CD4-positive, alpha-beta T cell treated with Interleukin-1 beta for 1 hour (primary cell): ENCODE measurements at places on chromosomes 3 and 15.

GRCh38 chr3:162973428-162973917 is 1476.9 kb downstream of the OTOL1 start:
- no peak for DNase-seq

DNA sequence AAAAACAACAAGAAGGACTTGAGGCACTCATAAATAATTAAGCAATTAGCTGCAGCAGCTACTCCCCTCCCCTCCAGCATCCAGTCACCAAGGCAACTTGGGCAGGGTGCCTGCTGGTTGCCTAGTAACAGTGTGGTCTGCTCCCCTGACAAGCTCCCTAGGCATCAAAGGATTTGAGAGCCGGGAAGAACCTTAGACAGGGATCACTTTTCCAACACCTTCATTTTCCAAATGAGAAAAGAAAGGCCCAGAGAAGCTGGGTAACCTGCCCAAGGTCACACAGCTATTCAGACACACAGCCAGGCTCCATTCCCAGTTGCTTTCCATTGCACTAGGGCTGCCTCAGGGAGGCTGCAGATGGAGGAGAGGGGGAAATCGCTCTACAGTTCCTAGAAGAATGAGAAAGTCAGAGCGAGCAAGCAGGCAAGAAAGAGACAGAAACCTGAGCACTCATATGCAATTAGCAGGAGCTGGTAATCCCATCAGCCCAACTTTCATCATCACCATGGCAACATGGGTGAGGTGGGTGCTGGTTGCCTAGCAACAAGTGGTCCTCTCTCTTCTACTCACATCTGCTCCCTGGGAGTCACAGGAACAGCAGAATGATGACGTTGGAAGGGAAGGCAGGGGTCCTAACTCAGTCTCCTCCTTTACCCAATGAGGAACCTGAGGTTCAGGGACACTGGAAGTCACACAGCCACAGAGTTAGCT is 3.6 kb upstream of the EIF4E3 start:
- DNase-seq: no peak

DNA sequence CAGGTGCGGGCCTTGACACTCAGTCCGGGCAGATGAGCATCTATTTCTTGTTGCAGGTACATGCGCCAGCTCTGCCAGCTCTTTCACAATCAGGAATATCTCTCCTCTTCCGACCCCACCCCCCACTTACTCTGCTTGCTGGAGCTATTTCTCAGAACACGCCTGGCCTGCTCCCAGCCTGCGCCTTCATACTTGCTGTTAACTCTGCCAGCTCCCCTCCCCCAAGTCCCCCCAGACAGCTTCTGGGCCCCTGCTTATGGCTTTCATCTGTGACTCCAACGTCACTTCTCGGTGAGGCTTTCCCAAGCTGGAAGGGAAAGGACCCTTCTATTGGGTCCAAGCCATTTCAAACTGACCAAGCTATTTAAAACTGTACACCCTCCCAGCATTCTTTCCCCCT is 15.2 kb downstream of the MAGEF1 start:
- DNase-seq: no peak

- DNase-seq: no peak
Observed at GRCh38 chr3:146226881-146227280, 24.0 kb downstream of the PLSCR4 start.

DNA sequence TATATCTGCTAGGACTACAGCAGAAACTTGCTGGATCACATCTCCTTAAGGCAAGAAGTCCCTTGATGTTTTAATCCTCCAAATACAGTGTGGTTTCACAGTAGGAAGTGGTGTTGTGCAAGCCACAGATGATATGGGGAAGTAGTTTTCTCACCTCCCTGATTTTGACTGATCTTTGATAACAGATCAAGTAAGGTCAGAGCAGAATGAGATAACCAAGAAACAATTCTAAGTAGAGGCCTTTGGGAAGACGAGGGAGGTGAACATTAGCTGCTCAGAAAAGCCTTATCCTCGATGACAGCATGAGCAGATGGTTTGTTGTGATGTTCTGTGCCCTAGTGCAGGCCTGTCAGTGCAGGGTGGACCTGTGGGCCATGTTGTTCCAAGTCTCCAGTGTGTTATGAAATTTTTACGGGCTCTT is 61.3 kb downstream of the RIOX2 start:
- DNase-seq: peak; percentile 44

DNA sequence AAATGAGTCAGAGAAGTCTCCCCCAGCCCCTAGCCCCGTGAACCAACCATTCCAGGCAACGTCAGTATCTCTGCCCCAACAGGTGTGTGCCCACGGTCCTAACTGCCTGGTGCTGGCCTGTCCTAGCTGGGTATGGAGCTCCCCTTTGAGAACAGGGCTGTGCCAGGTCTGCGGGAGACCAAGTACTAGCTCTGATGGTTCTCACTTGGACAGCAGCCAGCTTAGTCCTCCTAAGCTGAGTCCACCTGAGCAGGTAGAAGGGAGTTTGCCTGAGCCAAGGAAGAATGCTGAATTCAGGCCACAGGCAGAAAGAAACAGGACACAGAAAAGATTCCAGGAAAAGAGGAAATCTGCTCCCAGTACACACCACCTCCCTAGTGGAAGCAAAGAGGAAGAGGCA is 33.1 kb upstream of the PARL start:
- no peak for DNase-seq

DNA sequence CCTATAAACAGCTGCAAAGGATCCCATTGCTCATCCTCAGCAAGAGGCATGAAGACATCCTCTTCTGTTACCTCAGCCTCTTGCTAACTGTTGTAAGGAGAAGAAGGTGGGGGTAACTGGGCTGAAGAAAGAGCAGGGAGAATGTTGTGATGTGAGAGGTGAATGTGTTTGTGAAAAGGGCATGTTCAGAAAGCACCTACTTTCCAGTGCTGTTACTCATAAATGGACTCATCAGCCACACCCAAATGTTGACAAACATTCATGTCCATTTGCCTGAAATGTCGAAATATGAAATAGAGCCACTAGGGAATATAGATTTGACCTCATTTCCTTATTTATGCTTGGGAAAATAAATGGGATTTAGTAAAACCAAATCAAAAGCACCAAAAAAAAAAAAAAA is 12.6 kb downstream of the SLC24A1 start:
- no peak for DNase-seq

DNA sequence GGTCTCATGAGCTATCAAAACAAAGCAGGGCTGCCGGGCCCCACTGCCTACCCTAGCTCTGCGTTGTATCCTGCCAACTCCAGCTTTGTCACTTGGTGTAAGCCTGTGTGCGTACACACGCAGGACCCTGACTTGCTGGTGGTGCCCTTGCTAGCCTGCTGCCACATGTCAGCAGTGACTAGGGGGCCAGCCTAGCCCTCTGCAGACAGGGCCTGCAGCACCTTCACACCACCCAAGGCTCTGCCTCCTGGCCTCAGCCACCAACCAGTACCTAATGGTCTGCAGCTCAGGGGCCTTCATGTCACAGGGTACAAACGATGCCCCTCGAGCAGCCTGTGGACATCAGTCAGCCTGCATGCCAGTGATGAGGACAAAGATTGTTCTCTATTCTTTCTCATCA is 30.1 kb upstream of the DUSP7 start:
- no peak for DNase-seq

GRCh38 chr3:13452490-13453335 is 27.4 kb upstream of the HDAC11 start:
- peak; percentile 69 for DNase-seq

DNA sequence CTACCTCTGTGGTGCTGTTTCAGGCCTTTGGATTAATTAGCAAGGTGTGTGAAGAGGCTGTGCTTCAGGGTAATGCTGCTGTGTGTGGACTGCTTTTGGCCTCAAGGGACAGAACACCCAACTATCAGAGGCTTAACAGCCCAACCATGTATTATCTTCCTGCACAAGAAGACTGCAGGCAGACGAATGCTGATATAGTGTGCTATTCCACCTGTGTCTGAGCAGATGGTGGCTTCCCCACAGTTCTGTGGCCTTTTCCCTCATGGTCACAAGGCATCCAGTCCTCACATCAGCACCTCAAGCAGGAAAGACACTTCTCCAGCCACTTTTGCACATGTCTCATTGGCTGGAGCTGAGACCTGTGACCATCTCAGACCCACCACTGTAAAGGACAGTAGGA is 76.6 kb downstream of the CHCHD6 start:
- no peak for DNase-seq

GRCh38 chr15:52069559-52069958 is 43.0 kb downstream of the BCL2L10 start:
- no peak for DNase-seq

DNA sequence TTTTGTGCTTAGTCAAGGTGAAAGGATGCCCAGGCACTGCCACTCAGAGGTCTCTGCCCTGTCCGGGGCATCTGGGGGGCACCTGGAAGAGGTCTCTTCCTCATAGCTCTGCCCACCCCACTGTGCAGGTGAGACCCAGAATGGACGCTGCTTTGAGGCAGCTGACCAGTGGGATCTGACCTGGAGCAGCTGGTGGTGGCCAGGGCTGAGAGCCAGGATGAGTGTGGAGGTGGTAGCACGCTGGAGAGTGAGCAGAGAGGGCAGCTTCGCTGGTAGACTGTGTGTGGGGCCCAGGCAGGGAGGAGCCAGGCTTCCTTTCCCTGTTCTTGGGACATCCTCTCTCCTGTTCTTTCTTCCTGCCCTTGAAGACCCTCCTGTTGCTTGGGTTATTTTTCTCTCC is 32.2 kb upstream of the PLA2G4E start:
- DNase-seq: no peak

- no peak for DNase-seq
Observed at GRCh38 chr3:113105093-113105449, 106.3 kb upstream of the BOC start.

DNA sequence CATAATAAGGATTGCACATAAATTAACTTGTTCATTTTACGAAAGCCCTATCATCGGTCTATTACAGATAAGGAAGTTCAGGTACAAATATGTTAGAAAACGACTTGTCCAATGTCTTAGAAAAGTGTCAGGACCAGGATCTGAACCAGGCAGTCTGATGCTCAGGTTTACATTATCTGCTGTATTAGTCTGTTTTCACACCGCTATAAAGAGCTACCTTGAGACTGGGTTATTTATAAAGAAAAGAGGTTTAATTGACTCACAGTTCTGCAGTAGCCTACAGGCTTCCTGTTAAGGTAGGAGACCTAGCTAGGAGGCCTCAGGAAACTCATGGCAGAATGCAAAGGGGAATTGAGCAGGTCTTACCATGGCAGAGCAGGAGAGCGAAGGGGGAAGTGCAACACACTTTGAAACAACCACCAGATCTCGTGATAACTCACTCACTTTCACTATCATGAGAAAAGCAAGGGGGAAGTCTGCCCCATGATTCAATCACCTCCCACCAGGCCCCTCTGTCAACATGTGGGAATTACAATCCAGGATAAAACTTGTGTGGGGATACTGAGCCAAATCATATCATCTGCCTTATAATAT is 45.8 kb upstream of the GOLIM4 start:
- DNase-seq: no peak

GRCh38 chr15:42385206-42385979 is 26.1 kb downstream of the CAPN3 start:
- no peak for DNase-seq

GRCh38 chr3:149299938-149300801 is 33.3 kb downstream of the TM4SF18 start:
- no peak for DNase-seq

DNA sequence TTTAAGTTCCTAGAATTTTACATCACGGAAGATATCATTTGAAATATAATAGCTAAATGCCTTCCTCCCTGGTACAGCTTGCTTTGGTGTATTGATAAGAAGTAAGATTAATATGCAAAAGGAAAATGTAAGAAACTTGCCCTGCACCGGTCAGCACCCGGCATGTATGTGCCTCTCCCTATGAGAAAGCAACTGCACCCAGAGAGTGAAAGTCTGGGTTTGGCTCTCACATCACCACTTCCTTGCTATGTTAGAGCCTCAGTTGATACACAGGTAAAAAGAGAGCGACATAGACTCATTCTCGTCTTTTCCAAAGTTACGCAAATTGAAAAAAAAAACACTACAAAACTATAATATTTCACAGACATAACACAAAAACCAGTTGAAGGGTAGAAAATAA is 96.7 kb downstream of the FOXP1 start:
- peak; percentile 42 for DNase-seq

GRCh38 chr3:160150525-160150924 is 74.7 kb upstream of the C3orf80 start:
- no peak for DNase-seq

DNA sequence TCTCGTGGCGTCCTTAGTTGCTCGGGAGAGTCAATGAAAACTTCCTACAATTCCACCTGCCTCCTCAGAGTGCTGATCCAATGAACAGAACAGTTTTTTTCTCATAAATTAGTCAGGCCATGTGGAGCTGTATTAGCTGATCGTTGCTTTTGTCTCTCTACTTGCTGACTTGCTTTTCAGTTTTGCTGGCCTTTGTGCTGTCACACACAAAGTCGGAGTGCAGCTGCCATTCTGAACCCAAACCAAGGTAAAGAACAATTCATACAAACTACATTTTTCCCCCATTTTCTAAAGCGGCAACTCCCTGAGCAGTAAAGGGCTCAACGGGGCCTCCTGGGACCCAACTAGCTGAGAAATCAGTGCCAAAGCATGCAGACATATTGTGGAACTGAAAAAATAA is 43.1 kb downstream of the MEIS2 start:
- no peak for DNase-seq

DNA sequence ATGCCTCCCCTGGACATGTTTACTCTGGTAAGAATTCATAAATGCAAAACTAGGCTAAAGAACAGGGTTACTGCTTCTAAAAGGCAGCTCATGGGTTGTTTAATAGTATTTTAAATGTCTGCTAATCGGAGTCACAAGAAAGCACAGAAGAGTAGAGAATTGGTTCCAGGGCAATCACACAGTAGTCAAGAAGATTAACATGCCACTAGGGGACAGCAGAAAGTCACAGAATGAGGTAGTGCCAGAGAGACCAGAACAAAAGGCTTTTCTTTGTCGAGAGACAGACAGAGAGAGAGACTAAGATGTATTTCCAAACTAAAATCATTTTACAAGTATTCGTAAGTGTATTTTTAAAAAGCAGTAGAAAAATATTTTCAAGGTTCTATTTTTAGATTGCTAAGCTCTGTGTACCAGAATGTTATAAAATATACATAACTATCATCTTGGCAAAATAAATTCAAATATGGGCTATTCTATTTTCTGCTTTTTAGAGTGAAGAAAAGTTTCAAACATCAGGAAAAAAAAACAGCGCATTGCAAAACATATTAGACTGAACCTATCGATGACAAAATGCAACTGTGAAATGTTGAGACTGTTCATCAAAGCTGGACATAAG is 78.3 kb upstream of the CDIN1 start:
- DNase-seq: peak; percentile 17

GRCh38 chr15:25862071-25862471 is 1.1 kb downstream of the ATP10A start:
- DNase-seq: no peak

DNA sequence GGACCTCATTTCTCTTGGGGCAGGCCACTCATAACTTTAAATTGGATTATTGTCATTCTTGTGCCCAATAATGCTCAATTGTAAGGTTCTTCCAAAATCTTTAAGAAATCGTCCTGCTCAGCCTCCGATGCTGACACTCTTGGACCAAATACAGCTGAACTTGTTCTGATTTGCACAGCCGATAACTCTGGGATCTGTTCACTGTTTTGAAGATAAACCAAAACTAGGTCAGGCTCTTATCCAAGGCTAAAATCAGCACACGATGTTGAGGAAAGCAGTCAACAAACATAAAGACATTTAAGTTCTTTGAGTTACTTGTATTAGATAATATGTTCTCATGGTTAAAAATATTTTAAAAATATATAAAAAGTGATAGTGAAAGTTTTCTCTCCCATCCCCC is 52.0 kb upstream of the NEO1 start:
- DNase-seq: no peak

GRCh38 chr3:9205345-9206143 is 43.9 kb downstream of the SRGAP3 start:
- no peak for DNase-seq

GRCh38 chr3:14439501-14440167 is 37.2 kb downstream of the SLC6A6 start:
- peak; percentile 72 for DNase-seq
